Activated B cell treated with CpG ODN at 0.5 μM for 24 hours (primary cell): ENCODE measurements at places on chromosomes 1 and 21.
A peak's percentile ranks its signal among the peaks of the same experiment; 100 is the strongest.

GRCh38 chr1:227459326-227459841 lies 104.0 kb upstream of the ZNF678 start:
- H3K27ac ChIP-seq, result no peak overlapping the region
- H3K27me3 ChIP-seq, result peaks cover 14% of the 10 kb centered on the region
- no peaks in the 10 kb centered on the region for H3K4me1 ChIP-seq
- no peaks in the 10 kb centered on the region for H3K36me3 ChIP-seq
- no peak for DNase-seq
- H3K4me3 ChIP-seq, result no peak overlapping the region

- peaks cover 44% of the 10 kb centered on the region for H3K4me1 ChIP-seq
- no peak for DNase-seq
- H3K27ac ChIP-seq, result peak overlapping the region; percentile 94
- peaks cover 3% of the 10 kb centered on the region for H3K36me3 ChIP-seq
- no peaks in the 10 kb centered on the region for H3K27me3 ChIP-seq
Measured at GRCh38 chr1:121517586-121518230, 332.9 kb downstream of the SRGAP2C start.

DNA sequence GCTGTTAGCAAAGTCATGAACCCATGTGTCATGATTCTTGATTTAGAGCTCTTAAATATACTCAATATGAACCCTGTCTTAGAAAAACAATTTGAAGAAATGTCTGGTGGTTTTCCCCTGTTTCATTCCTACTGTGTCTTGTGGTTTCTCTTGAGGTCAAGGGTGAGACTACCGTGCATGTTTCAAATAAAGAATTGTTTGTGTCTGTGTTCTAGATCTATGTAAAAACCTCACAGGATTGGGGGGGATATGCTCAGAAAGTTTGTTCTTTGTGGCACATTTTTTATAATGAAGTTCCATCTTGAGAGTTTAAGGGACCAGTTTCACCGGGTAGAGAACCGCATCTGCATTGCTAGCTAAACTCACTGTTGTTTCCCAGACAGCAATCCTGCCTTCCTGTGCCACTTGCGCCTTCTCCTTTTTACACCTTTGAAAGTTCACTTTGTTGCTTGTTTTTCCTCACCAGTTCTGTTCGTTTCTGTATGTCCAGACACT lies 30.9 kb upstream of the CACYBP start:
- peaks cover 68% of the 10 kb centered on the region for H3K4me1 ChIP-seq
- H3K36me3 ChIP-seq, result peaks cover 22% of the 10 kb centered on the region
- peak overlapping the region; percentile 85 for H3K27ac ChIP-seq
- peak overlapping the region; percentile 73 for H3K4me3 ChIP-seq

- peaks cover 2% of the 10 kb centered on the region for H3K36me3 ChIP-seq
- H3K4me1 ChIP-seq, result peaks cover 39% of the 10 kb centered on the region
- no peaks in the 10 kb centered on the region for H3K27me3 ChIP-seq
- peak overlapping the region; percentile 80 for H3K4me3 ChIP-seq
- peak overlapping the region; percentile 83 for H3K27ac ChIP-seq
- peak; percentile 43 for DNase-seq
Measured at GRCh38 chr1:2199042-2199810, 4.7 kb upstream of the FAAP20 start.

DNA sequence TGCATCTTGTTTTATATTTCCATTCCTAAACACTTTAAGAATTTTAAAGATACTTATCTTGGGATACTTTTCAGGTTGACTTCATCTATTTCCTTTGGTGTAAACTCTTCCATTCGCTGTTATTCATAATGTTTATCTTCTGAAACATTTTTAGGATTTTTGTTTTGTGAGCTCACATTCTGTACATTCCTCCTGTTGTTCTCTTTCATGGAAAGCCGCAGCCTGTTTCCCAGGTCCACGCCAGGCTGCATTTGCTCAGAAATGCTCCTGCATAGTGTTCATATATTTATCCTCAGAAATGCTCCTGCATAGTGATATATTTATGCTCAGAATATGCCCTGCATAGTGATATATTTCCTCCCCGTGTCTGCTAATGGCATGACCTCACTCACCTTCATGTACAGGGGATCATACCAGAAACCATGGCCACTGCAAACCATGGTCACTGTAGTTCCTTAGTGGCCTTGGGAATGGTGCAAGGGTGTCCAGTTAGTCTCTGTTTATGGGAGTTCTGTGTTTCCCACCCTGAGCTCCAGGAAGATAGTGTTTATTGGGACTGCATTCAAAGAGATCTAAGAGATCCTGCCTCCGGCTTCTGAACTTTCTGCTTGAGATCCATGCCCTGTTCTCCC lies 153.9 kb upstream of the GREM2 start:
- H3K27ac ChIP-seq, result no peak overlapping the region
- H3K27me3 ChIP-seq, result no peaks in the 10 kb centered on the region
- H3K4me1 ChIP-seq, result no peaks in the 10 kb centered on the region
- no peak for DNase-seq
- H3K4me3 ChIP-seq, result no peak overlapping the region
- no peaks in the 10 kb centered on the region for H3K36me3 ChIP-seq

DNA sequence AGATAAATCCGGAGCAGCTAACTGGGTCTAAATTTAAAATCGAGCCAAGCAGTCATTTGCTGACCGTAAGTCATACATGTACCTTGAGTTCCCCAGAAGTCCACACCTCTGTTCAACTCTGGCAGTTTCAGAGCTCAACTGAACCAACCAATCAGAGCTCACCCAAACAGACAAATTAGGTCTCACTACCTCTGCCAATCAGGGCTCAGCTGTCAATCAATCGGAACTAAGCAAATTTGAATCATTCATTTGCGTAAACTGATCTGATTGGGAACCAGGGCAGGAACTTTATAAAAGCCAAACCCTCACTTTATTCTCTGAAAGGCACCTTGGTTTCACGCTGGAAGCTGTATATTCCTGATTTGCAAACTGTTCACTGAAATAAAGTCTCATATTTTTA lies 11.2 kb upstream of the ACBD6 start:
- H3K36me3 ChIP-seq, result no peaks in the 10 kb centered on the region
- H3K27ac ChIP-seq, result no peak overlapping the region
- DNase-seq, result no peak
